Mucosa of gallbladder (tissue), 1 donor: ENCODE measurements at places on chromosomes 16 and 17. TPM values are rescaled to one million over a fixed set of nuclear protein-coding genes. Genes with fewer than 3 reads are reported as not detected.

Gene PRSS53
- total RNA-seq: 4.5 TPM

Gene CD300A
- 15.2 TPM for total RNA-seq

Gene HP
- 27.5 TPM for total RNA-seq

DNA sequence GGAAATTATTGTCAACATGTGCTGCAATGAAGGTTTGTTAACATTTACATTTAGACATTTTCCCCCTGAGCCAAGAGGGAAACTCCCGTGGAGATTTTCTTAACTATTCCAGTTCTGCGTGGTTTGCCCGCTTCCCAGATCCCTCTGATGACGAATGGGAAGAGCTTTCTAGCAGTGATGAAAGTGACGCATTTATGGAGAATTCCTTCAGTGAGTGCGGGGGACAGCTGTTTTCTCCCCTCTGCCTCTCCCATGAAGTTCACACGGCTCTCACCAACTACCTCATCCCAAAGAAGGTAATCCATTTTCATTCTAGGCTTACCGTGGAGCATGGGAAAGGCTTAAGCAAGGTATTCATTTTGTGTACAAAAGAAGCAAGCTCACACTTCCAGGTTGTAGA lies 18.2 kb downstream of the HEATR3 start:
- DNase-seq: no peak

Gene CD19
- total RNA-seq: 1.4 TPM

GRCh38 chr17:10082795-10083194 lies 115.6 kb downstream of the GAS7 start:
- DNase-seq: no peak

- no peak for DNase-seq
Measured at GRCh38 chr17:45380991-45381390, 51.7 kb downstream of the ARHGAP27 start.

- no peak for DNase-seq
Measured at GRCh38 chr17:6162216-6162615, 92.0 kb downstream of the WSCD1 start.

Gene PPP1R27
- not detected for total RNA-seq

DNA sequence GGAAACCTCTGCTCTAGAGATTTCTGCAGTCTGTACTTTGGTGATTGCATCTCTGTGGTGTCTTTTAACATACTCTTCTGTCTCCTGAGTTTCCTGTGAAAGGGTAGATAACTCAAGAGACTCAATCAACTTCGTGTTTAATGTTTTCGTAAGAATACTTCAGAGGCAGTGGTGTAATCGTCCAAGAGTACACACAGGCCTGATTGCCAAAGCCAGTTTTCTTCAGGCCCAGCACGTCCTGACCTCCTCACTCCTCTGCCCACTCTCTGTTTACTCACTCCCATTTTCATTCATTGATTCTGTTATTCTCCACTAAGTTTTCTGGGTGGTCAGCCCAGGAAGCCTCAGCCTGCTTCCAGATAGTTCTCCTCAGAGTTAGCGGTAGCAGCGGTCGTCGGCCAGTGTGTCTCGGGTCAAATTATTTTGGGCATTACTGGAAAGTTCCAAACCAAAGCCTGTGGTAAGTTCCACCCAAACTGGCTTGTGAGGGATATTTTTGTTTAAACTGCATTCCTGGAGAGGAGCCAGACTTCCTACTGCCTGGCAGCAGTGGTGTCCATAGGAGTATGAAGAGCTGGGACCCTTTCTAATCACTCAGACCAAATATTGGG lies 293.2 kb downstream of the WWOX start:
- DNase-seq: no peak

- no peak for DNase-seq
Measured at GRCh38 chr17:17107891-17108431, 65.7 kb downstream of the MPRIP start.

GRCh38 chr16:49349446-49350168 lies 24.0 kb upstream of the C16orf78 start:
- no peak for DNase-seq

Gene CACNG5
- total RNA-seq: not detected

DNA sequence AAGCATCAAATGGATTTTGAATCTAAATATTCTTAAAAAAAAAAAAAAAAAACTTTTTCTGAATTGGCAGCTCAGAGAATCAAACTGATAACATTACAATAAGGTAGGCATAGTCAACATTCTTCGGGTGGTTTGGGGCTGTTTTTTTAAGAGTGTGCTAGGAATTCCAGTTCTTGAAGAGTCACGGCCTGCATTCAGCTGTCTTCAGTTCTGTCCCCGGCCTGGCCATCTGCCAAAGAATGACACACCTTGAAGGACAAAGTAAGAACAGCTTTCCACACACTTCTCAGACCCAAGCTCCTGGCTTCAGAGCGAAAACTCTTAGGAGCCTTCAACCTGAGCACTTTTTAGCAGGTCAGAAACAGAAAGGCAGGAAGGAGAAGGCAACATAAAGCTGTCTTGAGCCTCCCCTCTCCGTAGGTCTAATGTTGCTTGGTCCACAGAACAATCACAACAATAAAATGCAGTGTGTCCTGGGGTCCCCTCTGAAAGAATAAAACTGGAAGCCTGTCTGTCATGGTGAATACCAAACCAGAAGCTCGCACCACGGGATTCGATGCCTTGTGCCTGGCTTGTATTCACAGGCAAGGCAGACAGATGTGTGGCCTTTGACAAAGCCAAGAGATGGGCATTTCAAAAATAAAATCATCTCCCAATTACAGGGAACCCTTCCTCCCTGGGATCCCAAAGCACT lies 524.4 kb upstream of the ZFHX3 start:
- DNase-seq: peak; percentile 33

DNA sequence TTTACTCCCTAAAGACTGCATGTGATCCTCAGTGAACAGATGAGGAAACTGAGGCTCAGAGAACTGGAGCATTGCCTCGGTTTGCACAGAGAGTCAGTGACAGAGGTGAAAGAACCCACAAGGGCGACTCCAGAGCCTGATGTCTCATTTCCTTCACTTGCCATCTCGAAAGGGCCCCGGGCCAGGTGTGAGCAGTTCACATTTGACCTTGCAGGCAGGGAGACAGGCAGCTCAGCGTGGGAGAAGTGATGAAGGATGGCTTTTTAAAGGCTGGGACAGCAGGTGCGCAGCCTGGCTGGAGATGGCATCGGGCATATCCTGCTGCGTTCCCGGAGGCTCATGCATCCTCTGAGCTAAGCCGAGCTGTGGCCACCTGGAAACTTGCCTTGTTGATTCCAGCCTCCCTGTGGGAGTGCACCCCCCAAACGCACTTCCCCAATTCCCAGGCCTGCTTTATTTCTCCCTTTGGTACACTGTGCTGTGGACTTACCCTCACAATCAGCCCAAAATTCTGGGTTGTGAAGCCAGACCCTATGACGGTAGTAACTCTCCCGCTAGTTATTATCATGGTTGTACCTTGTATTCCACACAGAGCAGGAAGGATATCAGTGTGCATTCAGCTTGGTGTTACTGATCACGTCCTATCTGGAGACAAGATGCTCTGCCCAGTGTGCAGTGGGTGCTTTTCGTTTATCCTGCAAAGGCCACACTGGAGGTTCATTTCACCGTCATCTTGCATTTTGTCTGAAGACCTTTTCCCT lies 753.2 kb upstream of the EEF2KMT start:
- no peak for DNase-seq

DNA sequence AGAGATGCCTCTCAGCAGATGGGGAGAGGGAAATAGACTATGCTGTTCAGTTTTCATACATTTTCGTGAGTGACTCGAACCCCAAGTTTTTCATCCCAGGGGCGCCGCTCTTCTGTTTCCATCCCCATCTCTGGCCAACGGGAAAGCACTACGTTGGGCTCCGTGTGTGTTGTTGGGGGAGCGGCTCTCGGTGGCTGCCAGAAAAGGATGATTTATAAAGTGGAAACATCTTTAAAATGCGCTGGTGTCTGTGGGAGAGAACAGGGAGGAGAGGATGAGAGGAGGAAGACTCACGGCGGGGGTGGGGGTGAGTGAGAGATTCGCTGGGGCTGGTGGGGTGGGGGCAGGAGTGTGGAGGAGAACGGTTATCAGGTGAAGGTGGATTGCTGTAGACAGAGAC lies 5.8 kb downstream of the TBX4 start:
- no peak for DNase-seq

Gene NME2
- total RNA-seq: 262 TPM

Gene RNU2-1
- 2,768 TPM for total RNA-seq

Gene ARL4D
- 16.4 TPM for total RNA-seq

Gene PIK3R6
- 2.8 TPM for total RNA-seq

GRCh38 chr16:4940719-4941118 lies 3.8 kb upstream of the PPL start:
- no peak for DNase-seq

- DNase-seq: no peak
Measured at GRCh38 chr17:66135219-66135618, 56.7 kb downstream of the CEP112 start.

- DNase-seq: no peak
Measured at GRCh38 chr16:74582970-74583369, 23.9 kb downstream of the GLG1 start.

- no peak for DNase-seq
Measured at GRCh38 chr17:64232466-64233262, 30.4 kb downstream of the TEX2 start.

DNA sequence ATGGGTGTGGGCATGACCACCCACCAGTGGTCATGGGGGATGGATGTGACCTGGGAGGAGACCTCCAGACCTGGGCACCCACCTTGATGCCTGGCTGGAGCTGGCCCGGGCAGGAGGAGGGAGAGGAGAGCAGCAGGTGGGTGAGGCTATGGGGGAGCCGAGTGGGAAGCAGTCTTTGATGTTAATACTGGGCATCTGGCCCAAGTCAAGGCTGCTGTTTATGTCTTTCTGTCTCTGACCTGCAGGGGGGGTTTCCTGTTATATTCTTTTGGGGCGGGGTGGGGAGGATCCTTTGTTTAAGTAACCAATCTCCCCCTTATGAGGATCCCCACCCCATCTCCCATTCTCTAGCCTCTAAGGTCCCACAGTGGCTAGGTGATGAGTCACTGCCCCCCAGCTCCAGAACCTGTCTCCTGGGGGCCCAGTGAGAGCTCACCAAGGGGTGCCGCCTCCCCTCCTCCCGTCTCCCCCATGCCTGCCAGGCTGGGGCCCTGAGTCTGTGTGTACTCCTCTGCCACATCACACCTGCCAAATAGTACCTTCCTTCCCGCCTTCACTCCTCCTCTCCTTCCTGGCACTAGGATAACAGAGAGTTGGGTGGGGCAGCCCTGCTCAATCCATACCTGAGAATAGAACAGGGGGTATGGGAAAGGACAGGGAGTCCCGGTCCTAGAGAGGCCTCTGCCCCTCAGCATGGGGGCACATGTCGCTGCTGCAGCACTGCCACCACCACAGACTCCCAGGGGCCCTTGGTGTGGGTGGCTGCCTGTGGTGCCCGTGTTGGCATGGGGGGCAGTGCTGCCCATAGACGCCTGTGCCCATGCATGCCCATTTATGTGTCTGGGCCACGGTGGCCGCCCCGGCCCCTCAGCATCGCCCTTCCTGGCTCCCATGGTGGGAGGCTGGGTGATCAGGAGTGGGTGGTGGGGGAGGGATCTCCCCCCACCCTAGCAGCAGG lies 7.3 kb downstream of the THRA start:
- peak; percentile 51 for DNase-seq

Gene GUCY2D
- 0.63 TPM for total RNA-seq

- no peak for DNase-seq
Measured at GRCh38 chr17:57876866-57877237, 27.0 kb upstream of the MRPS23 start.

DNA sequence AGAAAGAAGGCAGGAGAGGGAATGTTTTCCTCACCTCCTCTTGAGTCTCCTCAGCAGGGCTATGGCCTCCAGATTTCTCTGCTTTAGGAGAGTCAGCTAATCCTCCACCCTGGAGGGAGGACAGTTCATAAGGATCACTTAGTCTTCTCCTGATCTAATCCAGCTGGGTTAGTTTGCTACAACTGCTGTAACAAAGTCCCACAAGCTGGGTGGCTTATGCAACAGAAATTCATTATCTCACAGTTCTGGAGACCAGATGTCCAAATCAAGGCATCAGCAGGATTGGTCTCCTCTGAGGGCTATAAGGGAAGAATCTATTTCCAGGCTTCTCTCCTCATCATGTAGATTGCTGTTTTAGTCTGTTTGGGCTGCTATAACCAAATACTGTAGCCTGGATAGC lies 40.6 kb upstream of the XYLT1 start:
- no peak for DNase-seq

GRCh38 chr17:74368341-74369081 lies 1.2 kb downstream of the GPR142 start:
- DNase-seq: peak; percentile 76
